D341Med (cell line): ENCODE measurements at places on chromosomes 13 and 19.

DNA sequence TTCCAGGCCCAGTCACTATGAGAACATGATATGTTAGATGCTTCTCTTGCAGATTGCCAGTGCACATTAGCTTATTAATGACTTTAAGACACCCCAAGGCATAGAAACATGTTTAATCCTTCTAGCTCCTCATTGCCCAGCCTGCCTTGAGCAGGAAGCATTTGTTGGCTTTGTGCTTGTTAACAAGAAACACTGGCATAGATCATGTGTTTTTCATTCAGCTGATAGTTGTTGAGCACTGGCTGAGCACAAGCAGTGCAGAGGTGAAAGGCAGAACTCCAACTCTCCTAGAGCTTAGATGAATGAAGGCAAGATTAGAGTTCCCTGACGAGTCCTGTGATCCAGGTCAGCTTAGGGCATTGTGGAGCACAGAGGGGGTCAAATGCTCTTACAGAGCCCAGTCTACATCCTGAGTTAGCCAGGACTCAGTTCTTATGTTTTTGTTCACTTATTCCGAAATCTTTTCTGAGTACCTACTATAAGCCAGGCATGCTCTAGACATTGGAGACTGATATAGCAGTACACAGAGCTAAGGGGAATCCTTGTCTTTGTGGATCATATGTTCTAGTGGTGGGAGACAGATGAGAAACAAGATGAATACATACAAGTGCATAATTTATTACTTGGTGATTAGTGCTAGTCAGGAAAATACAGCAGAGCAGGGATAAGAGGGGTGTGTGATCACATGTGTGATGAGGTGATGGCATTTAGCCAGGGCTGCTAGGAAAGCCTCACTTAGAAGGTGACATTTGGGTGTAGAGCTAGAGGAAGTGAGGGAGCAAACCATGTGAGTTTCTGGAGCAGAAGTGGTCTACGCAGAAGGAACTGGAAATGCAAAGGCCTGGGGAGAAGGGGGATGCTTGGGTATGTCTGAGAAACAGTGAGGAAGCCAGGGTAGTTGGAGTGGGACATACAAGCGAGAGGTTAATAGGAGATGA is 101.2 kb downstream of the WASF3 start:
- DNase-seq, result no peak

DNA sequence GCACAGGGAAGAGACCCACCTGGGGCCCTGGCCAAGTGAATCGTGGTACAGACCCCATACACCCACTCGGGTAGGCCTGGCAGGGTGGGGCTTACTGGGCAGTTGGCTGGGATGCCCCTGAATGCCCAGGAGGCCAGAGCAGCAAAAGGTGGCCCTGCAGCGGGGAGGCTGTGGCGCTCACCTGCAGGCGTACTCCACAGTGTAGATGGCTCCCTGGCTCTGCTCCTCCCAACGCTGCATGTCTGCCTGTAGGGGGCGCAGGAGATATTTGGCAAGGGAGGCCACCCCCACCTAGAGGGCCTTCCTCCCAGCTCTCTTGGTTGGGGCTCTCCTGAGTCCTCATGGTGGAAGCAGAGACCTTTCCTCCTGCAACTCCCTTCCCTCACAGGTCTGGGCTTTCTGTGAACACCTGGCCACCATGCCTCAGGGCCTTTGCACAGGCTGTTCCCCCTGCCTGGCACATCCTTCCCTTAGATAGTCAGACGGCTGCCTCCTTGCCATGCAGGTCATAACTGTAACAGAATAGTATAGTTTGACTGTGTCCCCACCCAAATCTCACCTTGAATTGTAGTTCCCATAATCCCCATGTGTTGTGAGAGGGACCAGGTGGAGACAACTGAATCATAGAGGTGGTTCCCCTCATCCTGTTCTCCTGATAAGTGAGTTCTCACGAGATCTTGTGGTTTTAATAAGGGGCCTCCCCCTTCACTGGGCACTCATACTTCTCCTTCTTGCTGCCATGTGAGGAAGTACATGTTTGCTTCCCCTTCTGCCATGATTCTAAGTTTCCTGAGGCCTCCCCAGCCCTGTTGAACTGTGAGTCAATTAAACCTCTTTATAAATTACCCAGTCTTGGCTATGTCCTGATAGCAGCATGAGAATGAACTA is 5.9 kb downstream of the BORCS8 start:
- DNase-seq, result peak; percentile 81

DNA sequence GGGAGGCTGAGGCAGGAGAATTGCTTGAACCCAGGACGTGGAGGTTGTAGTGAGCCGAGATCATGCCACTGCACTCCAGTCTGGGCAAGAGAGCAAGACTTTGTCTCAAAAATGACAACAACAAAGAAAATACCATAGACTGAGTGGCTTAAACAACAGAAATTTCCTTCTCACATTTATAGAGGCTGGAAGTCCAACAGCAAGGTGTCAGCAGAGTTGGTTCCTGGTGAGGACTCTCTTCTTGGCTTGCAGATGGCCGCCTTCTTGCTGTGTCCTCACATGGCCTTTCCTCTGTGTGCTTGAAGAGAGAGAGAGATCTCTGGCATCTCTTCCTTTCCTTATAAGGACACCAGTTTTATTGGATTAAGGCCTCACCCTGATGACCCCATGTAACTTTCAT is 56.1 kb upstream of the ADGRE5 start:
- DNase-seq, result no peak

DNA sequence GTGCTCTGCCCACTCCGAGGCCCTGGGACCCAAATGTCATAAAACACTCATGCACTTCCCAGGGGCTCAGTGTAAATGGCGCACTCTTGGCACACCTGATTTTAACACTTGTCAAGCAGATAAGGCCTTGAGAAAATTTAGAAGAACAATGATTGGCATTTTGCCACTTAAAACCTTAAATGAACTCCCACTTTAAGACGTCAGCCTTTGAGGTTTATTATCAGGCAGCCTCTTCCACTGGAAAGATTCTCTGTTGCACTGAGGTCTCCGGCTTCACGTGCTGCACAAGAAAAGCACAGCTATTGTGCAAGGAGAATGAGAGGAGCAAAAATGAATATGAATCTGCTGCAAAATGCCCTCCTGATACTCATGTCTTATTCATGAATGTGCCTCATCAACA is 38.5 kb upstream of the ATP11A start:
- no peak for DNase-seq

GRCh38 chr13:40204246-40204645 is 462.2 kb downstream of the FOXO1 start:
- no peak for DNase-seq

DNA sequence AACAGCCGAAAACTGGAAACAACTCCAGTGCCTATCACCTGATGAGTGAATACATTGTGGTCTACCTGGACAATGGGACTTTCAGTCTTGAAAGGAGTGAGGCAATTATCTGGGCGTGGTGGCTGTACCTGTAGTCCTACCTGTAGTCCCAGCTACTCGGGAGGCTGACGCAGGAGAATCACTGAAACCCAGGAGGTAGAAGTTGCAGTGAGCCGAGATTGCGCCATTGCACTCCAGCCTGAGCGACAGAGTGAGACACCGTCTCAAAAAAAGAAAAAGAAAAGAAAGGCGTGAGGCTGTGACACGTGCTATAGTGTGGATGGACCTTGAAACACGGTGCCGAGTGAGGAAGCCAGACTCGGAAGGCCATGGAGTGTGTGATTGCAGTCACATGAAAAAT is 4.1 kb upstream of the NTN5 start:
- no peak for DNase-seq

GRCh38 chr19:46412650-46413261 is 608 bp downstream of the CCDC8 start:
- DNase-seq, result no peak

DNA sequence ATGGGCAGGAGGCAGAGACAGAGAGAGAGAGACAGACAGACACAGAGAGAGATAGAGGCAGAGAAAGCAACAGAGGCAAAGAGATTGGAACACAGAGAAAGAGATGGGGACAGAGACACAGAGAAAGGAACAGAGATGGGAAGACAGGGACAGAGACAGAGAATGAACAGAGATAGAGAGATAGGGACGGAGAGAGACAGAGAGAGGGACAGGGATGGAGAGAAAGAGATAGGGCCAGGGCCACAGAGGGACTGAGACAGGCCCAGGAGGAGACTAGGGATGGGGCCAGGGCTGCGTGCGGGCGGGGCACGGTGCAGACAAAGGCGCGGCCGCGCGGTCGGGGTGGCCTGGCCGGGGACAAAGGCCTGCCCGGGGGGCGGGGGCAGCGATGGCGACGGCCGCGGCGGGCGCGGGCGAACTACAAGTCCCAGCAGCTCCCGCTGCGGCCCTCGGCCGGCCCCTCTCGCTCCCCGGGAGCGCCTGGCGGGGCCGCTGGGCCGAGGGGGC is at the start of gene ZNF358:
ZNF358 (plus strand) TSS at position 459 of the 507 bp plus-strand sequence. CDS start 3,140 bp downstream, outside the sequence.
- peak; percentile 94 for DNase-seq

- DNase-seq, result no peak
These were observed 45.1 kb downstream of the TMEM255B start for GRCh38 chr13:113804017-113804702.

DNA sequence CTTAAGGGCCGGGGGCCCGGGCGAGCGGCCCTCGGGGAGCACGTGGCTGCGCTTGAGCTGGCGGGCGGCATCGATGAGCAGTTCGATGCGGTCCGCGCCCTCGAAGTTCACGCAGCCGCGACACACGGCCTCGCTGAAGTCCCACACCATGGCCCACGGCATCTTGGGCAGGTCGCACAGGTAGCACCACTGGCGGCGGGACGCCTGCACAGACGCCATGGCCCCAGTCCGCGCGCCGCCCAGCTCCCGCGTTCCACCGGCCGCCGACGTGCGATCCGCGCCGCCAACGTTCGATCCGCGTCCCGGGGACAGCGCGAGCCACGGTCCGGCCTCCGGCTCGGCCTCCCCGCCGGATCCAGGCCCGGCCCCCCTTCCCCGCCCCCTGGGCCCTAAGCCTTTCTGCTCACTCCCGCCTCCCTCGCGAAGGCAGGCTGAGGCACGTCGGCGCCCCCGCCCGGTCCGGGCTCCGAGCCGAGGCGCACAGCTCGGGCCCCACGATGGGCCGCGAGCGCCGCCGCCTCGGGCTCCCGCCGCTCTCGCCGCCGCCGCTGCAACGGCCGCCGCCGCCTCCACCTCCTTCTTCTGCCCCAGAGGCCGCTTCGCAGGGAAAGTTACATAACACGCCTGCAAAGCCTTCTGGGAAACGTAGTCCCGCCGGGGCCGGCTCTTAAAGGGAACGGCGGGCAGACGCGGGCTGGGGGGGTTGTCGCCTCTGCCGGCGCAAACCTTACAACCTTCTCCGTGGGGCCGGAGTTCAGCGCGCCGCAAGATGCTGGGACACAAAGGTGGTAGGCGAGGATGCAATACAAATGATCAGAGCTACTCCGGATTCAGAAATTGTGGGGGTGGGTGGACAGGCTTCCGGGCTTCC is at the start of gene IRF2BP1:
IRF2BP1 (minus strand) TSS at position 586 of the 871 bp plus-strand sequence; CDS start at position 219, 367 bp downstream.
- peak; percentile 92 for DNase-seq

- peak; percentile 51 for DNase-seq
These were observed 7.3 kb downstream of the RPS16 start for GRCh38 chr19:39428283-39429112.

DNA sequence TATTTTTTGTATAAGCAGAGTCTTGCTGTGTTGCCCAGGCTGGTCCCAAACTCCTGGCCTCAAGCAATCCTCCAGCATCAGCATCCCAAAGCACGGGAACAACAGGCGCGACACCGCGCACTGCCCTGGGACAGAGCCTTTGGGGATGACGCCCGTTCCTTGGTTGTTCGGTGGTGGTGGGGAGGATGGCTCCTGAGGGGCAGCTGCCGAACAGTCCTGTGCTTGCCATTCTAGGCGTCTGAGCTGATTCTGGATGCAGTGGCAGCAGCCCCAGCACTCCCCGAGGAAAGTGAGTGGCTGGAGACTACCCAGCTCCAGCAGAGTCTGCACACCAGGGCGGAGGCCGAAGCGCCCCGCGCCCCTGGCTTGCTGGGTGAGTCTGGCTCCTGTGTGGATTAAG is 6.8 kb upstream of the ZNF135 start:
- peak; percentile 16 for DNase-seq

DNA sequence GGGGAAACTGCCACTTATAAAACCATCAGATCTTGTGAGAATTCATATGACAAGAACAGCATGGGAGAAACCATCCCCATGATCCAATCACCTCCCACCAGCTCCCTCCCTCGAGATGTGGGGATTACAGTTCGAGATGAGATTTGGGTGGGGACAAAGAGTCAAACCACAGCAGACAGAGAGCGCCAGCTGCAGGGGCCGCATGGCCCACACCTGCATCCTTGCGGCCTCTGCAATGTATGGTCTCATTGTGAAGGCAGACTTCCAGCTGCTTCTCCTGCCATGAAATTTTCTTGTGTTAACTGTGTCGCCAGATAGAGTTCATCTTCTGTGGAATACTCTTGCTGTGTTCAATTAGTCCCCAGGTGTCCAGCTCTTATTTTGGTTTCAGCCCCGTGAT is 17.3 kb upstream of the SLC15A1 start:
- DNase-seq, result no peak

- no peak for DNase-seq
These were observed 2.1 kb downstream of the CILP2 start for GRCh38 chr19:19540064-19540714.

- no peak for DNase-seq
These were observed 3.7 kb downstream of the RAB11B start for GRCh38 chr19:8393871-8394250.

- DNase-seq, result no peak
These were observed 278.1 kb downstream of the DNAJC15 start for GRCh38 chr13:43301346-43301969.

DNA sequence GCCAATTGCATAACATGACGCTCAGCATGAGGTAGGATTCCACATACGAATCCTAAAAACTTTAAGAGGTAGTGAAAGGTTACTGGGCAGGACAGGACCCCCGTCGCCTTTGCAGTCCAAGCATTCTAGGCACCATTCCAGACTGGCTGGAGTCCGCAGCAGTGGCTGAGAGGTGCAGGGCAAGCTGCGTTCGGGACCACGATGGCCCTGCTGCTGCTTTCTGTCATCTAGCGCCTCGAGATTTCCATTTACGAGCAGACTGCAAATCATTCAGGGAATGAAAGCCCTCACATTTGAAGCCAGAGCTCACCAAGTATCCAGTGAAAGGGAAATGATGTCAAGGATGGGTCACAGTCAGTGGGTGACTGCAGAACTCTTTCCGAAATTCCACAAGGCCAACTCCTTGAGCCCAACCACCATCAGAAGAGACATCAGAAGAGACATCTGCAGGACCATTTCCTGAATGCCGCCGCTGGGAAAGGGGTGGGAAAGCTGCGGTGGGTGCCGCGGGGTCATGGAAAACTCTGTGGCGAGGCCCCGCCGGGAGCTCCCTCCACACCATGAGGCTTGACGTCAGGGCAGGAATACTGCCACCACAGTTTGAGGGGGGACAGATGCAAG is 88.3 kb downstream of the COL4A1 start:
- DNase-seq, result no peak

DNA sequence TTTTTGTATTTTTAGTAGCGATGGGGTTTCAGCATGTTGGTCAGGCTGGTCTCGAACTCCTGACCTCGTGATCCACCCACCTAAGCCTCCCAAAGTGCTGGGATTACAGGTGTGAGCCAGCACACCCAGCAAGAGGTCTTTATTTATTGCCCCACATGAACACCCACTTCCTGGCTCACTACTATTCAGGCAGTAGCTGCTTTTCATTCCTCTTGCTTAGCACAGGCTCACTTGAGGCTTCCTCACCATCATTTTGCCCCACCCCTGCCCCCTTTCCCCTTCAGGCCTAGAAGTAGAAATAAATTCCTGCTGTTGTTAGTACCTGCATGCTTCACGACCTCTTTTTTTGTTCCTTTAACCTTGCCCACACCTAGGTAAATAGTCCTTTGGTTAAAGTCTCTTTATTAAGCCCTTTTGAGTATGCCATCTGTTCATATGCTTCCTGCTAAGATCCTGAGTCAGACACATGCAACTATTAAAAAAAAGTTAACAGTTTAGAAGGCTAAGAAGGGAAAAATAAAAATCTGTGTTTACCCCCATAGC is 33.5 kb upstream of the ITM2B start:
- DNase-seq, result no peak
